ENCODE measurements at places on chromosomes 12 and 14. TPM values are rescaled to one million over a fixed set of nuclear protein-coding genes. Genes with fewer than 3 reads are reported as not detected.
A peak's percentile ranks its signal among the peaks of the same experiment; 100 is the strongest.

DNA sequence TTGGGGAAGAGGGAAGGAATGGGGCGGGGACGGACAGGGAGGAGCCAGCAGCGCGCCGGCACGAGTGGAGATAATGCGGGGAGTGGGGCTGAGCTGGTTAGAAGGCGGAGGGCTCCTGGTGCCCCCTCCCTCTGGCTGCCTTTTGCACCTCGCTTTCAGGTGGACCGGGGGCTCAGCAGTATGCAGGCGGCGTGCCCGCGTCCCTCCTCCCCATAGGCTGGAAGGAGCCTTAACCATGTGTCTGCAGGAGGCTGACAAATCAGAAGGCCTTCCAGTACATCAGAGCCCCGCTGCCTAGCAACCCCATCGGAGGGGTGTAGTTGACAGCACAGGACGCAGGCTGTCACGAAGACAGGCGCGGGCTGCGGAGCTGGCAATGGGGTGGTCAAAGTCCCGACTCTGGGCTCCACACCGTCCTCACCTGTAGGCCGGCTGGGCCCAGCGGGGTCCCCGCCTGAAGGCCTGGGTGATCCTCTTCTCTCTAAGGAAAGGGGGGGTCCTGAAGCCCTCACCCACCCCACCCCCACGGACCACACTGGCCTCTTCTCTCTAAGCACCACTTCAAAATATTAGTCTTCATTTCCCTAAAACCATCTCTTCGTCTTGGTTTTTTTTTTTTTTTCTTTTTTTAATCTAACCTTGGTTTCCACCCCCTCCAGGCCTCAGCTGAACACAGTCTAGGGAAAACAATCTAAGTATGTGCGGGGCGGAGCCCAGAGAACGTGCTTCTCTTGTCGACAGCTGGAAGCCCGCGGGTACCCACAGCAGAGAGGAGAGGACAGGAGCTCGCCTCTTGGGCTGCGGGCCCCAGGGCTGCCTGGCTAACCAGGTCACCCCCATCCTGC is 44.5 kb downstream of the KDM2B start:
- peak; percentile 46 for DNase-seq

- DNase-seq, result no peak
Measured at GRCh38 chr12:30678221-30678620, 17.4 kb downstream of the IPO8 start.

GRCh38 chr12:108457006-108457733 is 57.9 kb upstream of the FICD start:
- DNase-seq, result no peak

DNA sequence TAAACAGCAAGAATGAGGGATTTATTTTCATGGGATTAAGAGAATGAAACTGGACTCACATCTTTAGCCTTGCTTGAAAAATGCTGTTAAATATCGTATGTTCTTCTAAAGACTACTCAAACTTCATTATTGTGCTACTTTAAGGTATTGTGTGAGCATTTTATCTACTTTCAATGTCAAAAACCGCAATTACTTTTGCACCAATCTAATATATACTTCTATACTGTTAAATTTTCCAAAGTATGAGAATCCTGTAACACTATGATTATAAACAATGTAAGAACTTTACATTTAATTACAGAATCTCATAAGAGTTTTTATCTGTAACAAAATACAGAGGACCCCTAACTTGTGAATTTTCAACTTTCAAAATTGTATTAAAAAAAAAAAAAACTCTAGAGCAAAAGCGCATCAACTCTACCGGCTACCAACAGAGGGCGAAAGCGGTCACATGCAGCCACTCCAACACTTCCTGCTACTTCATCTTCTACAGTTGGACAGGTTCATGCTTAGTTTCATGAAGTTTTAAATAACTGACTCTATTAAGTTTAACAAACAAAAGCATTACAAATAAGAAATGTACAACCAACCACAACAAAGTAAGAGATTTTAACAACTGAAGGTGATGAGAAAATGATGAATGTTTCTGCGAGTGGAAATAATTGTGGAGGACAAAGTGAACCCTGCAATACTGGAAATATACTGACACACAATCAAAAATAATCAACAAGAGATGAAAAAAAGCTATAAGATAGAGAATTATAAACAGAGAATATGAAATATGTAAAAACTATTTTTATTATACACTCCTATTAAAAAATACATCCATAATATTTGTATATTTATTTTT is 210.9 kb downstream of the MED13L start:
- DNase-seq, result no peak

DNA sequence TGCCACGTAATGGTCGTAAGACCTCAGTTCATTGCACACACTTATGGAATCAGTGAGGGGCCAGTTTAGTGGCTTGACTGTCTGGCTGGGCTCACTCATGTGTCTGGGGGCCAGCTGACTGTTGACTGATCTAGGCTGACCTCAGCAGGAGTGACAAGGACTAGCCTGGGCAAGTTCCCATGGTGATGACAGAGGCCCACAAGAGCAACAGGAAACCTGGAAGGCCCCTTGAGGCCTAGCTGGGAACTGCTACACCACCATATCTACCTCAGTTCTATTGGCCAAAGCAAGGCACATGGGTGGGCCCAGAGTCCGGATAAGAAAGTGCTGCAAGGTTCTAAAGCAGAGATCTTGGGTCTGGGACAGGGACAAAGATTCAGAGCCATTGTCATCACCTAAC is 21.3 kb upstream of the RFLNA start:
- DNase-seq, result no peak

- no peak for DNase-seq
Measured at GRCh38 chr12:42426746-42427145, 100.8 kb downstream of the PPHLN1 start.

DNA sequence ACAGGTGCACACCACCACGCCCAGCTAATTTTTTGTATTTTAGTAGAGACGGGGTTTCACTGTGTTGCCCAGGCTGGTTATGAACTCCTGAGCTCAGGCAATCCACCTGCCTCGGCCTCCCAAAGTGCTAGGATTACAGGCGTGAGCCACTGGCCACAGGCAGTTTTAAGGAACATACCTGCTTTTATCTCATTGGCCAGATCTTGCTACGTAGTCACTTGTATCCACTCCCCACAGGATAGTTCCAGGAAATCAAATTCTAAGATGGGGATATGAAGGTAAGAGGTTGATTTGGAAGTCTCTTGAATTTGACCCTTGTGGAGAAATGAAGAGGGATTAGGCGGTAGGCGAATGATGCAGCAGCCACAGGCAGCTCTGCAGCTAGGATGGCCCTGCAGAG is 8.8 kb upstream of the PLEKHG6 start:
- DNase-seq, result no peak

DNA sequence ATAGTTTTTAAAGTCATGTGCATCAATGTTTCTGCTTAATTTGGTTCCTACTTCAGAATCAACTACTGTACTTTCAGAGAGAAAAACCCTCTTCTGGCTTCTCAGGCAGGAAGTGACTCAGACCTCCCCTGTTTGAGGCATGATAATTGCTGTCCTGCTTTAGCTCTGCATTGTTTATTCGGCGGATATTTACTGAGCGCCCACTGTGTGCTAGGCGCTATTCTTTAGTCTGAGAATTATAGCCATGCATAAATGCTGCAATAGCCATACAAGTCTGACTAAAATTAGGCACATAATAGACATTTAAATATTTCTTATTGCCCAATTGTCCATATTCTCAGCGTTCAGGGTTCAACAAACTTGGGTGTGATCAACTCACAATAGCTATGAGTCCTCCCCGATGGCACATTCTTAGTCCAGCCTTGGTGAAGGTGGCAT is 6.1 kb upstream of the AMIGO2 start:
- DNase-seq, result no peak

- no peak for DNase-seq
Measured at GRCh38 chr12:6551496-6552139, 4.2 kb downstream of the IFFO1 start.

- no peak for DNase-seq
Measured at GRCh38 chr12:117039891-117040309, 59.3 kb downstream of the TESC start.

DNA sequence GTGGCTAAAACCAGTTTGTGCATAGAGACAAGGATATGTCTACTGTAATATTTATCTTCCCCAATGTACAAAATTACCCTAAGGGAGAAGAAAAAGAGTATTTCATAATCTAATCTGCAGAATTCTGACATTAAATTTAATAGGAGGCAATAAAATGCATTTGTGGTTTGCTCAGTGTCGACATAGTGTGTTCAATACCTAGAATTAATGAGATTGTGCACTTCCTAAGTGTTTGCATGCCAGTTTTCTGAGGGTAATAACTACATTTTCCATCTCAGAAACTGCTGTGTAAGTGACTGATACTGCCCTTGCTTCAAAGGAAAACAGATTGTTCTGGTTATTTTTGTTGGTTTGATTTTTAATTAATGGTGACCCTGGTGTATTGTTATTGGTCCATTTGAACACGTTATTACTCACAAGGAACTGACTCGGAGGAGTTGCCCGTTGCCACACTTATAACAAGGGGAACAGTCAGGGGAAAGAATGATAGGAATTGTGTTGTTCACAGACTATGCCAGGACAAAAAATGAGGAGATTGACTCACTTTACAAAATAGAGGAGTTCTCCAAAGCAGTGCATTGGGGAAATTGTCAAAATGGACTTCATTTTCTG is 960.3 kb upstream of the TMEM132C start:
- no peak for DNase-seq

- DNase-seq, result no peak
Measured at GRCh38 chr12:23617749-23618148, 331.7 kb downstream of the SOX5 start.

- DNase-seq, result no peak
Measured at GRCh38 chr14:85856430-85856829, 326.5 kb downstream of the FLRT2 start.

DNA sequence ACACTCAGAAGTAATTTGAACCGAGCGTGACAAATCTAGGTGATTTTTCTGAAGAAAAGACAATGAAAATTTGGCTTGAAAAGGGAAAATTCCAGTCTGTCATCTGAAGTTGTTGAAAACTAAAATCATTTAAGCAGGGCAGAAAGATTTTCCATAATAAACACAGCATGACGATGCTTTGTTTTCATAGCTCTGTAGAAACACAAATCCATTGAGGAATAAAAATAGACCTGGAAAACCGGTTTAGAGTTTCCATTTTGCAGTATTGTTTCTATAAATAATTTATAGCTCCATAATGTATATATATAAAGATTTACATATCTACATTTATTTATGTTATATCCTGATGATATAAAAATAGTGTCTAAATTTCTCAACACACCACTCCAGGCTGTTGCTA is 1918.5 kb upstream of the FLRT2 start:
- DNase-seq, result no peak

- DNase-seq, result no peak
Measured at GRCh38 chr12:118035190-118036041, 18.9 kb downstream of the RFC5 start.

DNA sequence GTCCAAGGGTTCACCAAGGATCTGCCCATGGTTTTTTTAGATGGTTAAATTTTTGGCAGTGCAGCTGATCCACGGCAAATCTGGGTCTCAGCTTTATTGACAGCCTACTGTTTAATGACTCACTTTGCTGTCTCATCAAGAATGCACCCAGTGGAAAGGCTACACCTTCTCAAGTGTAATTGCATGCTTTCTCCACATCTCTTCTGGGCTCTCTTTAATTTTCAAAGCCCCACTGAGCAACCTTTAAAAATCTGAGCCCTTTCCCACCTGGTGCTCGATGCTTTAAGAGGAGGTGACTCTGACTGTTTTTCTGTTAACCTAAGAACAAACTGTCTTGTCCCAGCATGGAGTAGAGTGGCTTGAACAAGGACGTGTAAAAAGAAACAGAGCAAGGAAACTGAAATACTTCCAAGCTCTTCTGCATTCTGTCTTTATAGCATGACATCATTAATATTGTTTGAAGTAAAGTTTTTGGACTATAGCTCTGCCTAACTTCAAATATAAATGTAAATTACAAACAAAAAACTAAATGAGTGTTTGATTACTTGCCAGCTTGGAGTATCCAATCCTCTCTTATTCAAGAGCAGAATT is 214.2 kb upstream of the KRR1 start:
- DNase-seq, result no peak

- DNase-seq, result no peak
Measured at GRCh38 chr14:52922059-52922458, 28.8 kb downstream of the FERMT2 start.

DNA sequence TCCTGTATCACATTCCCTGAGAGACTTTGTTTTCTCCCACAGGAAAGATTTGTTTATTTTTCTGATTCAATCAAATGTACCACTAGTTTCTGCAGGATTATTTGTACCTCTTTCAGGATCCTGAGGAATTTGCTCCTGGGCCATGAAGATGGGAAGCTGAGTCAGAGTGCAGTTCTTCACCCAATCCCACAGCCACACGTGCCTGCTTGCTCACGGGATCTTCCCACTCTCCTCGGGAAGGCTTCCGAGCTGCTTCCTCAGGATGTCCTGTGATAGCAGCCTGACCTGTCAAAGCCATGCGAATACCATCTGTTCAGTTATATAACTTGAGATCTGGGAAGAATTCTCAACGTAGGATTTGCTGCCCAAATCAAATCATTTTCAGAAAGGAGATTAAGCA is 41.8 kb upstream of the HIF1A start:
- DNase-seq, result peak; percentile 53

The TBX5 gene
- 16.8 TPM for polyA plus RNA-seq

The IGF1 gene
- polyA plus RNA-seq, result 0.10 TPM

The CEBPE gene
- polyA plus RNA-seq, result not detected

The PLD4 gene
- polyA plus RNA-seq, result 0.01 TPM

The GUCY2C gene
- polyA plus RNA-seq, result not detected

The FGF6 gene
- not detected for polyA plus RNA-seq

All from AG04450 (cell line).